GM13977 (cell line): ENCODE measurements at places on chromosomes 13 and 19.
A peak's percentile ranks its signal among the peaks of the same experiment; 100 is the strongest.

DNA sequence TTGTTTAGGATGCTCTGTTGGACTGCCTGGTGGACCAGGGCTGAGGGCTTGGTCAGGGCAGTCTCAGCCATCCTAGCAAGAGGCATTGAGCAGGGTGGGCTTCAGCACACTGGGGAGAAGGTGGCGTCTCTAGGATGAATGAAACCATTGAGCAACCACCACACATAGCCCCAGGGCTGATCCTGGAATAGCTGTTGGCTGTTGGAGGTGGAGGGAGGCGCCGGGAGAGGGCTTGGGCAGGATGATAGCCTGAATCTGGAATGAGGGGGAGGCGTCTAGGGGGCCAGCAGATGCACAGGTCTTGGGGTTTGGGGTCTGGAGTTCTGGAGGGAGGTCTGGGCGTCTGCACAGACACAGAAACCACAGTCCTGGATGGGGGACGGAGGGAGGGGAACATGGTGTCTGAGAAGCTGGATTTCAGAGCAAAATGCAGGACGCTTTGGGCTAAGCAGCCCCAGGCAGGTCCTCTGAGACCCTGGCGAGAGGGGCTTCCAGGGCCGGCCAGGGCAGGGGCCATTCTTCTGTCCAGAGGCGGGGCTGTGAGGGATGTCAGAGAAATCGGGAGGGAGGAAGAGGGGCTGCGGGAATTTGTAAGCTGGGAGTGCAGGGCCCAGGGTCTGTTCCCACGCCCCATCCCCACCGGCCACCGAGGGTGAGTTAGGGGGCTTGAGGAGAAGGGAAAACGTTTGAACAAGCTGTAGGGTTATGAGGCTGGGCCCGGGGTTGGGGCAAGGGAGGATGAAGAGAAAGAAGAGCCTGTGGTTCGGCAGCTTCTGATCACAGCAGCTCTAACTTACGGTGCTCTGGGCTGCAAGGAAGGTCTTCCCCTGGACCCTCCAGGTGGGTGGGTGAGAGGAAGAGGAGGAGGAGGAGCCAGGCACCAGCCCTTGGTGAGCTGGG is 5.2 kb downstream of the TRAPPC5 start:
- no peak for DNase-seq

- DNase-seq: peak; percentile 78
Measured at GRCh38 chr19:35673121-35673804, 6.9 kb downstream of the UPK1A start.

DNA sequence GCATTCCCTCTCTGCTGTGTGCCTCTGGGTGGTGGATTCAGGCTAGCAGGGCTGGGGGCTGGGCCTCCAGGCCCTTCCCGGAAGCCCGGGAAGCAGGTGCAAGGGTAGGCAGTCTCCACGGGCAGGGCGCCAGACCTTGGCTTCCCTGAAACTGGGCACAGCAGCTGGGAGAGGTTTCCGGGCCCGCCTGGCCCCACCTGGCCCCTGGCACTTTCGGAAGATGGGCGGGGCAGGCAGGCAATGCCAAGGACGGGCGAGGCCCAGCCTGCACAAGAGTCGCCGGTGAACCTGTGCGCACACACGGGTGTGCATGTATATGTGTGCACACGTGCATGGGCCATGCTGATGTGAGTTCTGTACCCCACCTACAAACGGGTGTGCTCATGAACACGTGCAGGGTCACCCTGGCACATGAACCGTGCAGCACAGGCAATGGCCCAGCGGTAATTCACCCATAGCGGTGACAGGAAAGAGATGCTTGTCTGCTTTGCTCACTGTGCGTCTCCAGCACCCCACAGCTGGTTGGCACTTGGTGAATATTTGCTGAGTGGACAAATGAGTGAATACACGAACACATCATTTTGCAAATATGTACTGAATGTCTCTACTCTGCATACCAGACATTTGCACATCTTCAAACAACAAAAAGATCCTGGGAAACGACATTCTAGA is 15.3 kb downstream of the GADD45B start:
- no peak for DNase-seq

DNA sequence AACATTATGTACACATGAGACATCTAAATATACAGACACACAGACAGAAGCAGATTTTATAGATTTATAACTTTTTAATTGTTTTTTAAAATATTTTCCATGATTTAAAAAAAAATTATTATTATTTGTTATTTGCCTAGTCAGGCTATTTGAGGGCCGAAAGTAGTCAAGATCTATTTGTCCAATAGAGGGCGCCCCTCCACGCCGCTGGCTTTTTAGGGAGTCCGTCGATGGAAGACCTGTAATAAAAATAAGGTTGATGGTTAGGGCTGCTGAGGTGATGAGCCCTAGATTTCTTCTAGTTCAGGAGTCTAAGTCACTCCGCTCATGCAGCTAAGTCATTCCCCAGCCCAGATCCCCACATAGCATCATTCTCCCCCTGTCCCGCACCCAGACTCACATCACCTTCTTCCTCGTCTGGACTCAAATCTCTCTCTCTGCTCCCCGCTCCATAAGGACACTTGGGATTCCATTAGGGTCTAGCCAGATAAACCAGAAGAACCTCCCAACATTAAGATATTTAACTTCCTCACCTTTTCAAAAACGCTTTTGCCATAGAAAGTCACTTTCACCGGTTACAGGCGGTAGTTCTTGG is 33.9 kb upstream of the CEACAM21 start:
- no peak for DNase-seq

GRCh38 chr19:57099199-57099661 is 20.6 kb upstream of the USP29 start:
- DNase-seq: peak; percentile 67

- peak; percentile 89 for DNase-seq
Measured at GRCh38 chr19:12788682-12789097, 2.6 kb upstream of the JUNB start.

GRCh38 chr13:99687723-99688397 is 186.6 kb downstream of the TM9SF2 start:
- no peak for DNase-seq

DNA sequence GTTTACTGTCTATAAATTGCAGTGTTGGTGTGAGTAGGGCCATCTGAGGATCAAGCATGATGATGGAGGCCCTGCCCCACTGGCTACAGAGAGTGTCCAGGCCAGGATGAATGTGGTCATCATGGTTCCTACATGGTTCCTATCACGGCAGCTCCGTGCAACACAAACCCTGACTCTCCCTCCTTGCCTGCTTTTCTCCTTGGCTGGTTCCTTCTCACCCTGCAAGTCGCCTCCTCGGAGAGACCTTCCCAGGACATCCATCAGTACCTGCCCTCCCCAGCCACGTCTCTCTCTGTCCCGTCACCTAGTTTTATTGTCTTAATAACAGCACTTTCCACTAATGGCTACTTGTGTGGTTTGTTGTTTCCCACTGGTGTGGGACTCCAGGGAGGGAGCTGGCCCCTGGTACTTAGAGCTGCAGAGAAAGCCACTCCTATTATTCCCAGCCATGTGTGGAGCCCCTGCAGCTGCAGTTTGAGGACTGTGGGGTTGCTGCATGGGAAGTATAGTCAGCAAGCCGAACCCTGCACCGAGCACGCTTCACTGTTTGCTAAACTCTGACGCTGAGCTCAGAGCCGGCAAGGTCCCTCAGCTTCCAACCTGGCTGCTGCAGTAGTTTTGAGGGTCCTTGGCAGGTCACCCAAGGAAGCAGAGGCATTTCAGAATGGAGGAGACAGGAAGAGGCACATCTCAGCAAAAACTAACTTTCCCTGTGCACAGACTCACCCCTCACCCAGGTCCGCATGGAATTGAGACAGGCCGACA is 146.4 kb upstream of the VSTM2B start:
- DNase-seq: no peak

DNA sequence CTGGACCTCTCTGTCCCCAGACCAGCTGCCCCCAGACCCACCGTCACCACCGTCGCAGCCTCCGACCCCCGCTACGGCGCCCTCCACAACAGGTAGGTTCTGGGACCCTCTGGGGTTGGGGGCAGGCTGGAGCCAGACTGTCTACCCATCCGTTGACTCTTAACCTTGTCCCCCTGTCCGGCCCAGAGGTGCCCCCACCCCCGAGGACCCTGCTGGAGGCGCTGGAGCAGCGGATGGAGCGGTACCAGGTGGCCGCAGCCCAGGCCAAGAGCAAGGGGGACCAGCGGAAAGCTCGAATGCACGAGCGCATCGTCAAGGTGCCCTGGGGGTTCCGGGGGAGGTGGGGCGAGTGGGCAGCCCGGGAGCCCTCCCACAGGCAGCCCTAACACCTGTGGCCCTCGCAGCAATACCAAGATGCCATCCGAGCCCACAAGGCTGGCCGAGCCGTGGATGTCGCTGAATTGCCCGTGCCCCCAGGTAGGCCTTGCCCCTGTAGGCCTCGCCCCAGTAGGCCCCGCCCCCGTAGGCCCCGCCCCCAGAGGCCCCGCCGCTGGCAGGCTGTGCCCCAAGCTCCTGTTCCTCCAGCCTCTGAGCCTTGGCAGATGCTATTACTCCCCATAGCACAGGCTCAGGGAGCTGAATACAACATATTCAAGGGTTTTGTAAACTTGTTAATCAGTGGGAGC is 12.9 kb downstream of the CC2D1A start:
- no peak for DNase-seq

DNA sequence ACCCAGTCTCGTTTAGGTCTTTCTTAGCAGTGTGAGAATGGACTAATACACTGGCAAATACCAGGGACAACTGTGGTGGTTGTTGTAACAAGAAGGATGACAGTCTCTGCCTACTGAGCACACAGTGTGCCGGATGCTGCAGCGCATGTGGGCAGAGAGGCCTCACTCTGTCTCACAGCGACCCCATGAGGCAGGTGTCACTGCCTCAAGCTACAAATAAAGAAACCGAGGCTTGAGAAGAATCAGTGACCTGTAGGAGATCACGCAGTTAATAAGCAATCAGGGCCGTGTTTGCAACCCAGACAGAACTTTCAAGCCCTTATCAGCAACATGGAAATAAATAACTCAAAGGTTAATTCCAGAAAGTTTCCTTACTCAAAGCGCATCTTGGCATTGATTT is 40.5 kb upstream of the GAS6 start:
- DNase-seq: no peak

DNA sequence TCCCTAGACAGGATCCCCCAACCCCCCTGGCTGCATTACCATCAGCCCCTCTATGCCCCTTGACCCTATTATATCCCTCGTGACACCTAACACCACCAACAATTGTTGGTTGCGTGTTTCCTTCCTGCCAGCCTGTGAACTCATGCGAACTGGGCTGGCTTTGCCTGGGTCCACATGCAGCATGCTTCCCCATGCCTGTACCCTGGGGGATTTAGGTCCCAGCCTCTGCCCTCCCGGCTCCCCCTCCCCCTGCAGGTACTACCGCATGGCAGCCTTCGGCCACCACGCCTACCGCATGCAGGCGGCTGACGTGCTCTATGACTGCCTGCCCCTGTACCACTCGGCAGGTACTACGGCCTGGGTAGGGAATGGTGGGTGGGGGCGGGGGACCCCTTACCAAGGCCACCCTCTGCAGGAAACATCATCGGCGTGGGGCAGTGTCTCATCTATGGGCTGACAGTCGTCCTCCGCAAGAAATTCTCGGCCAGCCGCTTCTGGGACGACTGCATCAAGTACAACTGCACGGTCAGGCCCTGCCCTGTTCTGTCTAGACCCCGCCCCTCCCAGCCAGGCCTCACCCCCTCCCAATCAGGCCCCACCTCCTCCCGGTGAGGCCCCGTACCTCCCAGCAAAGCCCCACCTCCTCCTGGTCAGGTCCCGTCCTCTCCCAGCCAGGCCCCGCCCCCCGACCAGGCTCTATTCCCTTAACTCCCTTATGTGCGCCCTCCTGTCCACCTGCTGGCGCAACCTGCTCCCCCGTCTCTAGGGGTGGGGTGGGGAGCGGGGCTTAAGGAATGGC is 18.5 kb downstream of the SLC27A1 start:
- DNase-seq: peak; percentile 78

- no peak for DNase-seq
Measured at GRCh38 chr13:74889321-74889720, 592.6 kb downstream of the TBC1D4 start.

- DNase-seq: no peak
Measured at GRCh38 chr13:23599083-23599925, 29.1 kb downstream of the TNFRSF19 start.

DNA sequence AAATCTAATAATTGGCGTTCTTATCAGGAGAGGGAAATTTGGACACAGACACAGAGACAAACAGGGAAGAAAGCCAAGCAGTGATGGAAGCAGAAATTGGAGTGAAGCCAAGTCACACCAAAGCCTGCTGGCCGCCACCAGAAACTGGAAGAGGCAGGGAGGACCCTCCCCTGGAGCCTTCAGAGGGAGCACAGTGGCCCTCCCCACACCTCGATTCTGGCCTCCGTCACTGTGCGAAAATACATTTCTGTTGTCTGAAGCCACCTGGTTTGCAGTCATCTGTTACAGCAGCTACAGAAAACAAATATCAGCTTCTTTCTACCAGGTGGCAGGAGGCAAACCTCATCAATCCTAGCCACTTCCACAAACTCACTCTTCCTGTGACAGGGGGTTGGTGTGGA is 8.3 kb upstream of the TLE6 start:
- DNase-seq: no peak

- DNase-seq: no peak
Measured at GRCh38 chr13:24199016-24199415, 38.5 kb downstream of the SPATA13 start.

GRCh38 chr13:85379433-85379832 is 419.8 kb downstream of the SLITRK6 start:
- DNase-seq: no peak

DNA sequence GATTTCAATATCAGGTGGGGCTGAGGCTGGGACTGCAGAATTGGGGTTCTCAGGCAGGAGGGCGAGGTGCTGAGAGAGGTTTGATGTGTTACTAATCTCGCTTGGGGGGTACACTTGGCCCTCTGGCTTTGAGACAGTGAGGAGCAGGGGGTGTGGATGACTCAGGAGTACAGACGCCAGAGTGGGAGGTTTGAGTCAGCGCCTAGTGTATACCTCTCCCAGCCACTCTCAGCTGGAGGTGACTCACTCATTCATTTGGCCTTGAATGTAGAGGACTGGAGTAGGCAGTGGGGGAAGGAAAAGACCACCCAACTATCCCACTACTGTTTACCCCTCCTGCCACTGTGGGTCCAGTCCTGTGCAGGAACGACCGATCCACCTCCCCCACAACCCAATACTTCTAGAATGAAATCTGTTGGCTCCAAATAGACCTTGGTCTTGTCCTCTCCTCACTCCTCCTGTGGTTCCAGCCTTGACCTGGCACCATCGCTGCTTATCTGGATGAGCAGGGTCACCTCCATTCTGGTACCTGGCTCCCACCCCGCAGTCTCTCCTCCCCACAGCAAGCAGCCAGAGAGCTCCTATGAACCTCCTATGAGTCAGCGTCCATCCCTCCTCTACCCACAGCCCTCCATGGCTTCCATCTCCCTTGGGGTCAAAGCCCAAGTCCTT is 20.1 kb upstream of the ZNRF4 start:
- DNase-seq: peak; percentile 32

DNA sequence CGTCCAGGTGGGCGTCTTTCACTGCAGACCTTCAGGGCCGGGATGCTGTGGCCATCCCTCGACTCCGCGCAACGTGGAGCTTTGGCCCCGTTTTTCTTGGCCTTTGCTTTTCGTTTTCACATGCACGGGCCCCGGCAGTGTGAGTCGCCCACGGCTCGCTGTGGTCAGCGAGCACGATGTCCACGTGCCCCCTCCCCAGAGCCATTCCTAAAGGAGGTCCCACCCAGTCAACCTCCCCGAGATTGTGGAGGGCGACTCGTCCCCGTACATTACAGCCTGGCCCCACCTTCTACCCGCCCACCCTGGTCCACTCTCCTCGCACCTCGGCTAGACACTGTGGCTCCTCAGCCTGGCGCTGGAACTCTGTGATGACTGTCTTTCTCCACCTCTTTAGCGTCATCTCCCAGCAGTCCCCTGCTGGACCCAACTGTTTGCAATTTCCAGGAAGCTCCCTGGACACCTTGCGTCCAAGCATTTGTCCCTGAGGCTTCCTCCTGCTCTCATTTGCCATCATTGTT is 405 bp downstream of the ZNF446 start:
- DNase-seq: no peak

- DNase-seq: no peak
Measured at GRCh38 chr13:21321269-21321668, 137.8 kb downstream of the ZDHHC20 start.
